ENCODE measurements at places on chromosomes 2 and 18.
A peak's percentile ranks its signal among the peaks of the same experiment; 100 is the strongest.

DNA sequence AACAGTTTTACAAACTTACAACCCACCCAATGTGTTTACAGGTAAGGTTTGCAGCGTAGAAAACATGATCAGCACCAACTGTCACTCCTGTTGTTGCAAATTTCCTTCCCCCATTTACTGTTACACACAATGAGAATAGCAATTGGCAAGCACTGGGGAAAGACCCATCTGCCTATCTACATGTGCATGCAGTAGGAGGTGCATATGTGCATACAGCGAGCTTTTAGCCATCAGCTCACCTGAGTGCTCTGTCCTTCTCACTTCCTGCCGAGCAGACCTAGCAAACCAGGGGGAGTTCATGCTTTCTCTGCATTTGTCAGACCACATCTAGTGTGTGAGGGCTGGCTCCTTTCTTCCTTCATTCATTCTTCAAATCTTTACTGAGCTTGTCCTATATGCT is 49.9 kb upstream of the ARL4C start:
- no peak for DNase-seq

DNA sequence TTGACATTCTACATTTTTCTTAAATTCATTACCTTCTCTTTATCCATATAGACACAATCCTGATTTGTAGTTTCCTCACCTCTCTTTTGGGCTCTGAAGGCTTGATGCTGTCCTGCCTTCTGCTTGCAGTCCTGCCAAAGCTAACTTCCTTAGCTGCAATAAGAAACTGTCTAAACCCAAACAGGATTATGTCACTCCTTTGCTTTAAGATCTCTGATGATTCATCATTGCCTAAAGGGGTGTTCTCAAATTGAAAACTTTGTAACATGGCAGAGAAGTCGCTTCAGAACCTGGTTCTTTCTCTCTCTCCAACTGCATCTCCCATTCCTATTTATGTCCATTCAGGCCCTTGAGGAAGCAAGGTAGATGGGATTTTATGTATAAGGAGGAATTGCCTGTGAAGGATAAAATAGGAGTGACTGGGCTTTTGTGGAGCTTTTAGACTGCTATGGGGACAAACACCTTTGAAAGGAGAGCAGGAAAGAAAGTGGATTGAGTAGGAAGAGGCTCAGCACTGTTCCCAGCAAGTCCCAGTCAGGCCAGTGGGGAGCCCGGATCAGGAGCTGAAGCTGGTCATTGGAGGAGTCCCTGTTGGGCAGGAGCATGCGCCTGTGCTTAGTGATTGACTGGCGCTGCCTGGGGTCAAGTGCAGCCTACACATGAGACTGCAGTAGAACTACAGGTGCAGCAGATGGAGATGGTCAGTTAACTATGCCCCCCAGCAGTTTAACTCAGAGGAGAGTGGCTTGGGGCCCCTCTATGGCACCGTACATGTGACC is 390.6 kb downstream of the CTNNA2 start:
- no peak for DNase-seq

GRCh38 chr18:13452388-13452811 is 233.8 kb downstream of the LDLRAD4 start:
- peak; percentile 51 for DNase-seq

- DNase-seq = no peak
Observed at GRCh38 chr2:30302566-30302965, 71.2 kb downstream of the LBH start.

DNA sequence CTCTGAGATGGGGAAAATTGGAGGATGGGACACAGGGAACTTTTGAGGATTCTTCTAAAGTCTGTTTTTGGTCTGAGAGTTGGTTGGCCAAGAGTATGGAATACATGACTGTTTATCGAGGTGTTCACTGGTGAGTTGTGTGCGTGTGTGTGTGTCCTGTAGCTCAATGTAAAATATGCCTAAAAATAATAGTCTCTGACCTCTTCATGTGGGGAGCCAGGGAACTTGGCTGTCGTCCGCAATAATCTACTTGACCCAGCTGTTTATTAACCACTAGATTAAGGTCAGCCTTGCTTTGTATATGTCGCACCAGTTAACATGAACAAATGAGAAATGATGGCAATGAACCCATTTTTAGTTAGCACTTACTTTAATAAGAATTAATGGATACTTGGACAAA is 177.5 kb upstream of the TPO start:
- no peak for DNase-seq

- DNase-seq = no peak
Observed at GRCh38 chr2:100893392-100894104, 73.6 kb downstream of the NPAS2 start.

- DNase-seq = no peak
Observed at GRCh38 chr2:96336104-96336775, 674 bp downstream of the NCAPH start.

DNA sequence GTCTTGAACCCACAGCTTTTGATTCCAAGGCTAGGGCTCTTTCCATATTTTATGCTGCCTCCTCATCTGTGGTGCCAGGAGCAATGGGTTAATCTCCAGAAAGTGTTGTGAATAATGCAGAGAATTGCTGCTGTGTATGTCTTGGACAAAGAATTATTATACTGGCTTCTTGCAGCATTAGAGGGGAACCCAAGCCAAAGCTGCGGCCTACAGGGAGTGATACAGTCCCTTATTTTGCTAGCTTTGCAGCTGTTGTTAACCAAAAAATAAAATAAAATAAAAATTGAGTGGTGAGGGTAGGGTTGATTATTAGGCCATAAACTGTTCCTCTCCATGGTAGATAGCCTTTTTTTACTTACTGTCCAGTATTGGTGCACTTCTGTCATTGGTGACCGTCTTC is 16.7 kb downstream of the WIPF1 start:
- DNase-seq = no peak

DNA sequence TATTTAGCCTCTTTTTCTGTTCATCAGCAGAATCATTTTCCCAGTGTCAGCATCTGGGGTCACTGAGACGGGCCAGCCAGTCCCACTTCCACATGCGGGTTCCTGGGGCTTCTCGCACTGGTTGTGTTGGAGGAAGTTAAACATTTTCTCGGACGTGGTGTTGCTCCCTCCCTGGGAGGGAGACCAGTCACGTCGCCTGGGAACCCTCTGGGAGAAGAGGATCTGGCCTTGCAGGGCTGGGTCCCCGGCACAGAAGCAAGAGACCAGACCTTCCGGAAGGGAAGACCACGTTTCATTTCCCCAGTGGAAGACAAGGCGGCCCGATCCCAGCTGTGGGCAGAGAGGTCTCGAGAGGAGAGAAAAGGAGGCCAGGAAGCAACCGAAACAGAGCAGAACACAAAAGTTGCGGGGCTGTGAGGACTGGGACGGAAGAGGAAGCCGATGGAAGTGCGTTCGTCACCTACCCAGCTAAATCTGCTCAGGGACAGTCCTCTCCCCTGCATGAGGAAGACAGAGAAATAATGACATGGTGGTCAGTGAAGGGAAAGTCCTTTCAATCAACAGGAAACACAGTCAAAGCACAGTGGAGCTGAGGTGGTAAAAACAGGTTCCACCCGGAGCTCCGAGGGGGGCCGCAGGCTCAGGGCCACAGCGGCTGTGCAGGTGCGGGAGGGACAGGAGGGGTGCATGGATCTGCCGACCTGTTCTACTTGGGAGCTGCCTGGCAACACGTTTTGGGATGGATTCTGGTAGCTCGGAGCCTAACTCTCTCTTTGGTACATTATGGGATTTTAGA is 144.4 kb downstream of the MBP start:
- no peak for DNase-seq

DNA sequence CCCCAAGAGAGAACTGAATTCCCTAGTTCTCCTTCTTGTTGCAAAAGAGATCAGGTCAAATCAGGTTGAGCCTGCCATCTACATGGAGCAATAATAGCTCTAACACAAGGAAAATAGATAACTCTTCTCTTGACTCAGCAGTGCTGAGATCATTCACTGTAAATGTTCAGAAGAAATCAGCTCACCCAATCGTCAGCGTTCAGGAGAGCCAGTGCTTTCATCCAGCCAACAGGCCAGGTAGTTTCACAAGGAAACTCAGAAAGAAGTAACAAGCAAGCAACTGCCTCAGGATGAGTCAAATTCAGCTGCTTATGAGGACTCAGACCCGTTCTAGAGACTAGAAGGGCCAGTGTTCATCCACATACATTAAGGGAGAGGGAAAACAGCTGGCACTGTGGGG is 5.9 kb downstream of the LMAN2L start:
- no peak for DNase-seq

- DNase-seq = no peak
Observed at GRCh38 chr18:34697233-34697632, 12.9 kb upstream of the DTNA start.

- DNase-seq = no peak
Observed at GRCh38 chr2:75094405-75094804, 104.9 kb downstream of the TACR1 start.

DNA sequence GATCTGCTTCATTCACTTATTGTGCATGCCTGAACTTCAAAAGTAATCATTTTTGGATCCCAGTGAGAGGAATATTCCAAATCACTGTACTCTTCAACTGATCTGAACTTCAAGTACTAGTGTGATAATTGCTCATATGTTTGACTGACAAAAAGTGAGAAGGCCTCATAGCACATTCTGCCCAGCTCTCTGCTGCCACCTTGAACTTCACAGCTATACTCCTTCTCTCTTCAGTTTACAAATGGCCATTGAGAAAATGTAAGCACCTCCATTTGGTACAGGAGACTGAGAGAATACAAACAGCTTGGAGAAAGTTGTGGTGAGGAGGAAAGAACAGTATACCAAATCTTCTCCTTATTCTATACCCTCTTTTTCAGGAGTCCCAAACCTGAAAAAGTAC is 946.0 kb upstream of the CHAC2 start:
- DNase-seq = no peak

GRCh38 chr2:32895424-32895823 is 51.3 kb upstream of the LTBP1 start:
- no peak for DNase-seq

- no peak for DNase-seq
Observed at GRCh38 chr2:31580321-31581117, at the start of gene SRD5A2. TSS of gene SRD5A2 (minus strand) at chr2:31580938. CDS start at chr2:31580900, 38 bp downstream.

DNA sequence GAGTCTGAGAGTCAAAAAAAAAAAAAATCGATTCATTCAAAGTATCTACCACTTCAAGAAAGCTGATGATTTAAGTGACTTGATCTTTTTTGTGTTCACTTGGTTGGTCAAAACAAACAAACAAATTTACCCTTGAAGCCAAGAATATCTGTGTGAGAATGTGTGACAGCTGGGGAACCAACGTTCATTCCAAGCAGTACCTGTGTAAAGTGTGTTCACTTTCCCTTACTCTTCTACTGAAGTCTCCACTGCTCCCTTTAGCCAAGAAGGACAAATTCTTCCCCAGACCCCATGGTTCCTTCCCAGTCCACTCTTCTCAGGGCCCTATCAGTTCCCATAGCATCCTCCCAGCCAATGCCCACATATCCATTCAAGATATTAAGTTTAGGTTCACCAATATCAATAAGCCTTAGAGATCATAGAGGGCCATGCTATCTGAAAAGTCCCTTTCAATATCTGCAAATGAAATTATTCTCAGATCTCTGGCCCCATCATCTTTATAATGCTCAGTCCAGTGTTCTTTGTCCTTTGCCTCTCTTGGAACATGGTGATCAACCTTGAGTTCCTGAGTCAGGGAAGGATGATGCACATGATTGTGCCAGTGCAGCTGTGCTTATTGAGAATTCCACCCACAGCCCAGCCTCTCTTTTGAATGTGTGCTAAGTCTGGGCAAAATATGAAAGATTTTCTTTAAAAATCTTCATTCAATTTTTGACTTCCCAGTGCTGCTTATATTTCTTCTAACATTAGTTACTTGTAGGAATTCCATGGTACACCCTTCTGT is 82.8 kb upstream of the DTNA start:
- DNase-seq = no peak

DNA sequence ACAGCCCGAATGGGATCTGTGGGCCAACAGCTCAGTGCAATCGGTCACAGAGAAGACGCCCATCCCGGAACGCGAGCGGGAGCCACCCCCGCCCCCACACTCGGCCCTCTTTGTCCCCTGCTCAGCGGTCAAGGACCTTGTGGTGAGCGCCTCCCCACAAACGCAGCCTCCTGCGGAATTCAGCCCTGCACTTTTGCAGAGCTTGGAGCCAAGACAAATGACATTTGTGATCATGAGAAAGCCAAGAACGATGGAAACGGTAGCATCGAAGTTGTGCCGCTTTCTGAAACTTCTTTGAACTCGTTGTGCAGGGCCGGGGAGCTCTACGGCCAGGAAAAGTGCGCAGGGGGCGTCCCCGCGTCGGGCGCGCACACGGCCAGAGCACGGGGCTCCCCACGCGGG is 6.7 kb upstream of the SALL3 start:
- no peak for DNase-seq

DNA sequence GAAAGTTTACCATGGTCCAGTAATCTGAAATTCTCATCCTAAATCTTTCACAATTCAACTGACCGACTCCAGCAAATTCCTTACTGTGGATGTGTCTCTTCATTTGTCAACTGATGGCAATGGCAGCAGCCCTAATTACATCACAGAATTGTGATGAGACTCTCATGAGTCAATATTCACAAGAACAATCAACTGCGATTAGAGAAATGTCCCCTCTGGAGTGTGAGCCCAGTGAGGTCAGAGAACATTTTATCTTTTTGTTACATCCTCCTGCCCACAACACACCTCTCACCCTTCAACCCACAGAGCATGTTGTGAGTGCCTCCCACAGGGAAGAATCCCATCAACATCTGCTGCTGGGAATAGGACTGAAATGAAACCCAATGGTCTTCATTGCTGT is 73.6 kb downstream of the CD226 start:
- no peak for DNase-seq

GRCh38 chr2:102895376-102895775 is 133.5 kb downstream of the TMEM182 start:
- no peak for DNase-seq

- no peak for DNase-seq
Observed at GRCh38 chr18:79486356-79487182, 90.8 kb downstream of the NFATC1 start.

GRCh38 chr18:14117606-14118005 is 14.6 kb downstream of the ZNF519 start:
- no peak for DNase-seq

- DNase-seq = no peak
Observed at GRCh38 chr2:95343429-95344214, 46.5 kb downstream of the KCNIP3 start.

DNA sequence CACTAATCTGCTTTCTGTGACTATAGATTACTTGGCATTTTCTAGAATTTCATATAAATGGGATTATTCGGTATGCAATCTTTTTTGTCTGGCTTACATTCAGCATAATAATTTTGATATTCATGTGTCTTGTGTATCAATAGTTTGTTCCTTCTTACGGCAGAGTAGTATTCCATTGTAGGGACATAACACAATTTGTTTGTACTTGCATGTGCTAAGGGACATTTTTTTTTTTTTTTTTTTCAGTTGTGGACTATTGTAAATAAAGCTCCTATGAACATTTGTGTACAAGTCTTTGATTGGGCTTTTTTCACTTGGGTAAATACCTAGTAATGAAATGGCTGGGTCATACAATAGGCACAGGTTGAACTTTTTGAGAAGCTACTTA is 45.1 kb downstream of the ARL5A start:
- no peak for DNase-seq

DNA sequence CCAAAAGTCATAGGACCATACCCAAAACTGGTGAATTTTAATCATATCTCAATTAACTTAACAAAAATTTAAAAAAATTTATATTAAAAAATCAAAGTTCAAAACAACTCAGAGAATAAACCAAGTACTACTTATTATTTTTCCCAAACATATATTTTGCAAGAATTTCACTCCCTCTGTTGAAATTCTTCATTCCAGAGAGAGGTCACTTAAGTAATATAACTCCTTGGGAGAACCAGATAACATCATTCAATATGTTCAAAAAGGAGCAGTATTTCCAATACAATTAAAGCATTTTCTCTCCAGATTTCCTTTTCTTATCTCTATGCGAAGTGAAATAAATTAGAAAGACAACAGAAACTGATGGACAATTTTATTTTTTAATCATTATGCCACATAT is 165.9 kb upstream of the RND3 start:
- no peak for DNase-seq
